Hypothalamus (tissue), 51 donors: ENCODE measurements at places on chromosomes 11 and 22.

GRCh38 chr11:67614730-67615714, 8.3 kb downstream of the NDUFV1 start:
- no peak for DNase-seq

- no peak for DNase-seq
Observed at GRCh38 chr11:69298267-69299022, 4.5 kb downstream of the MYEOV start.

DNA sequence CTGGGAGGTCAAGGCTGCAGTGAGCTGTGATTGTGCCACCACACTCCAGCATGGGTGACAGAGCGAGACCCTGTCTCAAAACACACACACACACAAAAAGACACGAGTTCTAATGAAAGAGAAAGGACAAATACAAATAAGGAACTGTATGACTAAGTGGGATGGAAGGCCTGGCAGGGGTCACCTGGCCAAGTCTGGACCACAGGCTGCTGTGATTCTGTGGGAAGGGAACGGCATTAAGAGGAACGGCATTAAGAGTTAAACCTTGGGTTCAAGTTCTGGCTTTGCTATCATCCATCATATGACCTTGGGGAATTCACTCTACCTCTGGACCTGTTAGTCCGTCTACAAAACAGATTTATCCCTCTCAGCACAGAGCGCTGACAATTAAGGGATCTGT, 47.7 kb downstream of the LRFN4 start:
- no peak for DNase-seq

DNA sequence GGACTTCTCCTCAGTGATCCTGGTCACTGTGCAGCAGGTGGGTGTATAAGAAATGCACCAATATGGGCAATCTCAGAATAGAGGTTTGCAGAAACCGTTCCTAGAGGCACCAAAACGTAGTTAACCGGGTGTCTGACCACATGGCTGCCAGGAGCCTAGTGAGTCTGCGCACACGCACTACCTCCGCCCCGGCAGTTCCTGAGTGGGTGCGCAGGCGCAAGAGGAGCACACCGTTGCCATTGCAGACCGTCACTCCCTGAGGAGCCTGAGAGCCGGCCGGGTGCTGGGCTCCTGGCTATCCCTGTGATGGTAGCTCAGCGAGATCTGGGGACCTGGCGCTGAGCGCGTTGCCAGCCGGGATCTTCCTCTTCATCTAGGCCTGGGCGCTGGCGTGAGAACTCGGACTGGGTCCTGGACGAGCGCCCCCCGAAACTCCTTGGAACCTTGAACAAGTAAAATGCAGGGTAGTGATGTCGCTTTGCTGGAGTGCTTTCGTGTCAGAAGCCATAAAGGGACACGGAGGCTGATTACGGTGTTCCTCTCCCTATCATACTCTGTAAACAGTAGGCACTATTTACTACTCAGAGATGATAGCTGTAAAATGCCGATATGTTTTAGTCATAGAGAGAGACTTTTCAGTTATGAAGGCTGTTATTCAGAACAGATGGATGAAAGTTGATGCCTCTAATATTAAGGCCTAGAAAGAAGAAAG, at the start of gene MS4A13:
Gene MS4A13 (plus strand): TSS at position 249 of the 712 bp plus-strand sequence. CDS start 2,692 bp downstream, outside the sequence.
- DNase-seq, result no peak

DNA sequence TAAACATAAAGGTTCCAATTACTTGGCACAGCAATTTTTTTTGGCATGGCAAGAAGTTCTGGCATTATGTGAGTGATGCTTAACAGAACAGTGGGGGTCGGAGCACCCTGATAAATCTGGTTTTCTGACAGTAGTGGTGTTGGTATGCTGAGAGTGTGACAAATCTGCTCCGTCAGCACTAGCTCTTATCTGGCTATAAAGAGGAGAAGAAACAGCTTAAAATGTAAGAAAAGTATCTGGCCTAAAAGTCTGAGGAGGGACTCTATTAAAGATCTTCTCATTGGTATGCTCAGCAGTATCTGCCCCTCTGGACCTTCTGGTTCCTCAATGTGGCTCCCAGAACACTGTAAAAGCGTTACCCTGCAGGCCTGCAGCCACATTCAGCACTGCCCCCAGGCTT, 137.4 kb downstream of the PLEKHA7 start:
- DNase-seq, result no peak

DNA sequence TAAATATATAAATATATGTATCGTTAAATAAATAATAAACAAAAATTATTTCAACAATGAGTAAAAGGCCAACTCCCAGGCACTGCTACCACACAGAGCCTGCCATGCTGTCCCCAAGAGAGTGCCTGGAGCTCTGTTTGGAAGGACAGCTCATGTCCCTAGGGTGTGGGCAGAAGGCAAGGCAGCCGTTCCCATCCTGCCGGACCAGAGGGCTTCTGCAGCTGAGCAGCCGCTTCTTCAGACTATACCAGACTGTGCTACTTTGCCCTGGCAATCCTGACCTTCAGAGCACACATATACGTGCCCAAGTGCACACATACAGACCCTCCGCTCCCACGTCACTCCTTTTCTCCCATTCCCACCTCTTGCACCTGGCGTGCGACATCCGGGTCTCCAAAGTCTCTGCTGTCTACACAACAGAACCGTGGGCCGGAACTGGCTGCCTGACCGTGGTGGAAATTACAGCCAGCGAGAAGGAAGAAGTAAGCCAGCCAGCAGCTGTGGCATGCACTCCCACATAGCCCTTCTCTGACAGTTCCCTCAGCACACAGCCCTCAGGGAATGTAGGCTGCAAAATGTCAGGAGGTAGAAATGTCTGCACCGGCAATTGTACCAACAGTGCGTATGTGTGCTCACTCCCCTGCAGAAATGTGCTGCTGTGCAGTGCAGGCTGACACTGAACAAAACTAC, 24.0 kb downstream of the PAX6 start:
- no peak for DNase-seq

DNA sequence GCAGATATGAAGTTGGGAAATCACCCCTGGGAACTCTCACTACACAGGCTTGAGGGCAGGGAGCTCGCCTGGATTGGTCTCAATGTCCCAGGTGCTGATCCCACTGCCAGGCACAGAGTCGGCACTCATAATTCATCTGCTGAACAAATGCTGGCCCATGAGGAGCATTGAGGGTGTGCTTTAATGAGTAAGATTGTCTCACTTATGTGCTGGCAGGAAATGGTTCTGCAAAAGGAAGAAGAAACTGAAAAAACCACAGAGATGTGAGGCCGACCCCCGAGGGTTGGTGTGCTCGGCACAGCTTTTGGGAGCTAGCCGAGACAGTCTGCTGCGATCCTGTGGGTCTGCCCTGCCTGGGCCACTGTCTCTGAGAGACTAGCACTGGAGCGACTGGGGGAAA, 9.4 kb downstream of the PLAAT2 start:
- DNase-seq, result no peak

- no peak for DNase-seq
Observed at GRCh38 chr11:12505183-12505582, 127.8 kb downstream of the PARVA start.

DNA sequence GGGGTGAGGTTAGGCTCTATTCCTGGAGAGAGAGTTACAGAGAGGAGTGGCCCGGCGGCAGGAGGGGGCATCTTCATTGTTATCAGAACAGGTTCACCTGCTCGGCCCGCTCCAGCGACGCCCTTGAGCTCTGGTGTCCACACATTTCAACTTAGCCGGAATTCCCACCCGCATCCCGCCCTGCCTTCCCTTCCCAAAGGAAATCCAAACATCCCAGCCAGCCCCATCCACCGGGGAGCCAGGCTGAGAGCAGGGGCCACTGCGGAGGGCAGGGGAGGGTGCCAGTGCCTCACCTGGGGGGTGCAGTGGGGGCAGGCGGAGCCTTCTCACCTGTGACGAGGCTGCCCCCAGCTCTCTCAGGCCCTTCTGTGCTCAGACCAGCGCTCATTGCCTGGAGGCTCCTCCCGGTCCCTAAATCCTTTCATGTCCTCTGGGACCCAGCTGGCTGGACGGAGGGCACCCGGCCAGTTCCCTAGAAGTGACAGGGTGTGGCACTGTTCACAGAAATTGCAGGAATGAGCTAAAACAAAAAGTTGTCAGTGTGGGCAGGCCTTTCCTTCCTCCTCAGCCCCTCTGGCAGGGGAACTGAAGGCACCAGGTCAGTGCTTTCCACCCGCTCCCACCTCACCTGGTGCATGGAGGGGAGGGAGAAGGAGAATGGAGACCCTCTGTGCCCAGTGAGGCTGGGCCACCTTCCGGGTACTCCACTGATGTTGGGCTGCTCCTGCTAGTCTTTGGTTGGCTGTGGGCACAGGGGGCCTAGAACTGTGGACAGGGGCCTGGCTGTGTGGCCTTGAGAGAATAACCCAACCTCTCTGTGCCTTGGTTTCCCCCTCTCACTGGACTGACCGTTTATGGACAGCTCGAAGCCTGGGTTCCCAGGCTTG, 2.2 kb upstream of the MRGPRG start:
- DNase-seq, result no peak

GRCh38 chr22:46994265-46994664, 231.8 kb downstream of the TBC1D22A start:
- no peak for DNase-seq

DNA sequence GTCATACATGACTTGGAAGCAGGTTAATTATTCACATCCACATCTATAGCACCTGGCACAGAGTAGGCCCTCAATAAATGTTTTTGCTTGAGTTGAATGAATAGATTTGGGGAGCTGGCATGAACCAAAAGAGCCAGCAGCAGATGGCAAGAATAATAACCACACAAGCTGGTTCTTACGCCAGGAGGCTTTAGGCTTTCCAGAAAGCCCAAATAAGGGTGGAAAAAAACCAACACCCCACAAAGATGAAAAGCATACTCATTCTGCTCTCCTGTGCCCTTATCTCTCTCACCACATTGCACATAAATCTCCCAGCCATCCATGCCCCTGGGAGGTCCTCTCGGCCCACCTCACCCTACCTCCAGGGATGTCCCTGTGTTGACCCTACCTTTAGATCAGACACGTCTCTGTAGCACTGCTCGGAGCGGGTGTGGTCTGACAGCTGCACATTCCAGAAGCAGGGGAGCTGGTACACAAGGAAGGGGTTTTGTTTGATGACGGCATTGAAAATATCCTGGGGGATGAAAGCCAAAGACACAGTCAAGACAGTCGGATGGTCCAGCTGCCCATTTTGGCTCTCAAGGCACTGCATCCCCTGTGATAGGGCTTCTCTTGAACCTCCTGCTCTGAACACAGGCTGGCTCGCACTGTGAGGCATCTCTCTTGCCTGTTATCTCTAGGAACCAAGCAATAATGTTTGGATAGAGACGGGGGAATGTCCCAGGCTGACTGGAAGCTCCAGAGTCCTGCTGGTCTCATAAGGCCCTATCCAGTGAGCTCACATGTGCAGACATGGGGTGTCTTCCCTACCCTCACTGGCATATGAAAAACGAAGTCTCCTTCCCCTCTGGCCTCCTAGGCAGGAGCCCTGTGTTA, 323.6 kb upstream of the SYN3 start:
- DNase-seq, result no peak

- no peak for DNase-seq
Observed at GRCh38 chr11:88779577-88779976, 286.2 kb downstream of the GRM5 start.

DNA sequence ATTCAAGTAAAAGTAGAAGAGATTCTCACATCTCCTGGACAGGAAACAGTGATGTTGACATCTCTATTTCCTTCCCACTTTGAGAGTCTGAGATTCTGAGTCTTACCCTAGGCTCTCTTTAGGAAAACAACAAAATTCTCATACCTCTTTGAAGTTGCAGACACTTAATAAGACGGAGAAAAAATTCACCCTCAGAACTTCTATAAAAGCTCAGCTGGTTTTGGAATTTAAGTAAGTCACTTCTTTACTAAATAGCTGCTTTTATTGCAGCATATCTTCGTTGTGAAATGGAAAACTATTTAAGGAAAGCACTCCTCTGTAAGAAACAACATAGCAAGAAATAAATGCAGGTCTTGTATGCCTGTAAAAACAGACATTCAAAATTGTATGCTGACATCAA, 79.1 kb downstream of the MSANTD4 start:
- no peak for DNase-seq

DNA sequence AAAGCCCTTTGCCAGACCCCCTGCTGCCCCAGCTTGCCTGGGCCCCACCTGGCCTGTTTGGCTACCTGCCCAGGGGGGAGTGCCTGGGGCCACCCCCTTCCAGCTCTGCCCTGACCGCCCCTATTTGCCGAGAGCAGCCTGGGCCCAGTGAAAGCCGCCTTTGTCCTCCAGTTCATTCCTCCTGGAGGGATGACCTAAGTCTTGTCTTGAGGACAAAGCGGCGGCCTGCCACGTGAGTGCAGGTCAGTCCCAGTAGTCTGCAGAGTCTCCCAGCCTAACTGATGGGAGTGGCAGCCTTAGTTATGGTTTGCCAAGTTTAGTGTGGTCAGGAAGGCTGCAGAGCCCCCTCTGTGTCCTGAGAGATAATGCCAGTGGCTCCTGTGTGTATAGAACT, 115.9 kb upstream of the CRYBB3 start:
- peak; percentile 37 for DNase-seq

GRCh38 chr11:112665291-112665690, 295.9 kb upstream of the NCAM1 start:
- DNase-seq, result no peak
